H1 (cell line): ENCODE measurements at places on chromosomes 11 and 22.
A peak's percentile ranks its signal among the peaks of the same experiment; 100 is the strongest.

- no peak for DNase-seq
Measured at GRCh38 chr11:41578421-41579051, 119.1 kb upstream of the LRRC4C start.

GRCh38 chr11:3834664-3835461 lies 5.9 kb downstream of the RHOG start:
- DNase-seq, result no peak

DNA sequence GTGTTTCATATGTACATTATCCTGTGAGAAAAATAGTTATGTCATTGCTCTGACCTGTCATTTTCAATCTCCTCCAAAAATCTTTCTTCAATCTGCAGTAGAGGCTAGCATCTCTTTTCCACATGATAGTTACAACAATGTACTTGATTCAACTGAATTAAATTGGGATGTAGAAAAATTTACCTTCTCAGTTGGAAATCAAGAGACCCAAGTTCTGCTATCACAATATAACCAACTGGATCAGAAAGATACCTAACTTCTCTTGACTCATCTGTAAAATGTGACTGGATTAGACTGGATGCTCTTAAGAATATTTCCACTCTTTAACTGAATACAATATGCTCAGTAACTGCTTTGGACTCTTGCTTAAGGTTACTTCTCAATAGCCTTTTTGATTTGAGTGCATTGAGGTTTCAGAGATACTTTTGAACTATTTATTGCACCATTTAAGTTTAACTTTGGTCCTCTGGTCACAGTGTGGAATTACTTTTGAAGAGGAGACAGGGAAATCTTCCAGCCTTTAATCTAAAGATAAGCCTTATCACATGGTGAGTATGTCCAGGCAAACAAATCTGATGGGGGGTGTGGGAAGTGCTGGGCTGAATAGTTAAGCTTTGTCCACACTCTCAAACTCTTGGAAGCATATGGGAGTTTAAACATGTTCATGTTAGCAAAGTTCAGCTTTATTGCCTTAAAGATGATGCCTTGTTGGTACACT lies 82.3 kb downstream of the YAP1 start:
- DNase-seq, result no peak

- DNase-seq, result no peak
Measured at GRCh38 chr11:61903845-61904244, 12.5 kb upstream of the FADS3 start.

DNA sequence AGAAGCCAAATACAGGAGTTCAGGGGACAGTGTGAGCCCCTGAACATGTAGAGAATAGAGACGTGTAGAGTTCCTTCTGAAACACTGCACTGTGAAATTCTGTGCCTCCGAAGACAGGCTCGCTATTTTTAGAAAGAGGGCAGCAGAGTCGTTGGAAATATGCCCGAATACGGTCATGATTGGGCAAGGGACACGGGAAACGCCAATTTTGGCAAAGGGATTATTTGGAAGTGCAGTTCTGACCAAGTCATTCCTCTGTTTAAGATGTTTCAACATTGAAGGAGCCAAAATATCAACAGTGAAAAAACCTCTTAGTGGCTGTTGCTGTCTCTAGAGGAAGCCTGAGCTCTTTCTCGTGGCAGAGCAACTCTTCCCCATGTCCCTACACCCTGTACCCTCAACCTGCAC lies 9.5 kb upstream of the CBX6 start:
- DNase-seq, result no peak

- DNase-seq, result no peak
Measured at GRCh38 chr11:67120881-67121710, 2.0 kb downstream of the KDM2A start.

GRCh38 chr11:12271241-12271640 lies 106.1 kb upstream of the PARVA start:
- no peak for DNase-seq

- no peak for DNase-seq
Measured at GRCh38 chr11:91066456-91067047, 843.7 kb upstream of the CHORDC1 start.

DNA sequence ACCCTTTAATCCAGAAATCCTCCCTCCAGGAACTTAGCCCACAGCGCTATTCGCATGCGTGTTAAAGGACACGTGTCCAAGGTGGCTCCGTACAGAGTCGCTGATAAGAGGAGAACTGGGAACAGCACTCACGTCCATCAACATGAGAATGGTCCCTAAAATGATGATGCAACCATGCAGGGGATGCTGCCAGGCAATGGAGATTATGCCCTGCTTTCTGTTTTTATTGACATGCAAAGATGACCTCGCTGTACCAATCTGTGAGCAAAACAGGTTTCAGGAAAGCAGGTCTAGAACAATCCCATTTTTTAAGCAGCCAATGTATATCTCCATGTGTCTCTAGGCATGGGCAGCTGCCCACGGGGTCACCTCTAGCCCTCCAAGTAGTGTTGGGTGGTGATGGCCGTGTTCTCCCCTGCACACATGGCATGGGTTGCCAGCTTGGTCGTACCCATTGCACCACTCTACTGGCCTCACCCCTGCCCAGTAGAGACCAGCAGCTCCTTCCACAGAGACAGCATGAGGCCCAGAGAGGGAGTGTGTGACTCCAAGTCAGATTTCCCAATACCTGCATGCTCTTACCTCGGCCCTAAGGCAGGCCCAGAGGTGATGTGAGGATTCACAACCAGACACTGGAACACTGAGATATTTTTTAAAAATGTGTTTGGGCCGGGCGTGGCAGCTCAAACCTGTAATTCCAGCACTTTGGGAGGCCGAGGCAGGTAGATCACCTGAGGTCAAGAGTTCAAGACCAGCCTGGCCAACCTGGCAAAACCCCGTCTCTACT lies 68.3 kb upstream of the LINC01488 start:
- DNase-seq, result no peak

GRCh38 chr11:66957971-66958231 lies 282 bp downstream of the PC start:
- DNase-seq, result no peak

- DNase-seq, result no peak
Measured at GRCh38 chr11:113942256-113942655, 32.7 kb upstream of the HTR3A start.

DNA sequence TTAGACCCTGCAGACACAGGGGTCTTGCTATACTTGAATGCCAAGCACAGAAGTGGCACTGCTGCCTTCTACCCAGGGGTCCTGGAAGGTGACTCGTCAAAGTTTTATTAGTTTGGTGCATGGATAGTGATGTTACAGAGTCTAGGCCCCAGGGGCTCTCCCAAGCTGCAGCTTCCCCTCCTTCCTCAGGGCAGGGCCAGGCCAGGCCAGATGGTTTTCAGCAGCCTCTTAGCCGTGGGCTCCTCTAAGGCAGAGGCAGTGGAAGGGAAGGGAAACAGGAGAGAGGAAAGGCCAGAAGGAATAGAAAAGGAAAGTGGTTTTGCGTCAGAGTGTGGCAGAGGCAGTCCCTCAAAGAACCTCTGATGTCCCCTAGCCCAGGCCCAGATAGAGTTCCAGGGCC lies 21.9 kb downstream of the ANKK1 start:
- DNase-seq, result no peak

- DNase-seq, result no peak
Measured at GRCh38 chr11:113533425-113533698, 58.2 kb upstream of the DRD2 start.

GRCh38 chr11:69209421-69210309 lies 53.9 kb downstream of the SMIM38 start:
- DNase-seq, result no peak

DNA sequence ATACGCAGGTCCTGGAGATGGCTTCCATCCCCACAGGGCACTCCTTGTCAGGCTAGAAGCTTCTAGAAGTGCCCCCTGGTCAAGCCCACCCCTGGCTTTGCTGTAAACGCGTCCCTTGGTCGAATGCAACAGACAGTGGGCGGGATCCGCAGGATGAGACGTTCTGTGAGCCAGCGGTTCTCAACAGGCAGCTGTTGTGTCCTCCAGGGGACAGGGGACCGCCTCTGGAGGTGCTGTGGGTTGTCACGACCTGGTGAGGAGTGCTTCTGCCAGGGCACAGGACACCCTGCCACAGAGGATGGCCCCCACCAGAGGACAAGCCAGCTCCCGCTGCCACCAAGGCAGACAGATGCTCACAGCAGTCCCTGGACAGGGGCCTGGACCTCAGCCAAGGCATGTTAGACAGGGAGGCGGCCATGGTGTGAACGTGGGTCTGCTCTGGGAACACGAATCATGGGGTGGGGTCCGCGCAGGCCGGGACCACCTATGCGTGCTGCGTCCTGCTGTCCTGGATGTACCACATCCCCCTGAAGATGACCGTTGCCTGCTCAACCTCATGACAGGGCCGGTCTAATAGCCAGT lies 11.7 kb downstream of the CRELD2 start:
- DNase-seq, result no peak

DNA sequence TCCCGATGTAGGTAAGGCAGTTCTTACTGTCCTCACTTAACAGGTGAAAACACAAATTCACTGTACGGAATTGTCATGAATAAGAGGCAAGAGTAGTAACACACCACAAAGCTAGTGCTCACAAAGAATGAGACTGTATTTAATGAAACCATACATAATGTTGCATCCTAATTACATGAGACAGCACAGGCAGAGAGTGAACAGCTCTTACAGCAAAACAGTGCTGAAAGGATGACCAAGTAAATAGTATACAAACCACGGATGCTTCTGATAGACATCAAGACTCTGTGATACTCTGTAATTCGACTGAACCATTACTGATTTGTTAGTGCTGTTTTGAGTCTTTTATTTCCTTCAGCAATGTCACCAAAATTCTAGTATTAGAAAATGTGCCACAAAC lies 282.3 kb downstream of the TTC28 start:
- DNase-seq, result no peak

DNA sequence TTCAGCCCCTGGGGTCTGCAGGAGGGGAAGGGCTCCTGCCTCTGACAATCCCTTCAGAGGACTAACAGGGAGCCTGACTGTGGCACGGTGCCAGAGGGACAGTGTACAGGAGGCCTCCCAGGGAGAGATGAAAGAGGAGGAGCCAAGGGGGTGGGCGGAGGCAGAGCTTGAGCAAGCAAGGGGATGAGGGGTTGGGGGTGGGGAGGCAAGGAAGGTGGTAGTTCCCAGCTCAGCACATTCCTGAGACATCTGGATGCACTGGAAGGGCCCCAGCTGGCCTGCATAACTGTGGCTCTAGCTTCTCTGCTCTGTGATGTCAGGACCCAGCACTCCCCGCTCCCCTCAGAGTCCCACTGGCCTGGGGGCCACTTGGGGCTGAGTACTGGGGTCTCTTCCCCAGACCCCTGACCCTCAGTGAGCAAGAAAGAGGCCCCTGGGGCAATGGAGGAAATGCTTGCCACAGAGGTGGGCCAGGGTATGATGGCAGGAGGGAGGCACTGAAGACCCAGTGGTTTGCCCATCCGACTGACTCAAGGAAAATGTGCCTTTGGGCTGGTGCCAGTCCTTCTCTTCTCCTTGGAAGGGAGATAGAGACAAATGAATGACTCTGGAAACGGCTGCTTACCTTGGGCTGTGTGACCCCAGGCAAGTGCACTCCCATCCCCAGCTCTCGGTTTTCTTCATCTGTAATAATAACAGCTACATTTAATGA lies 13.3 kb downstream of the CREB3L1 start:
- DNase-seq, result peak; percentile 77

GRCh38 chr11:76975513-76975912 lies 58.7 kb upstream of the B3GNT6 start:
- no peak for DNase-seq

DNA sequence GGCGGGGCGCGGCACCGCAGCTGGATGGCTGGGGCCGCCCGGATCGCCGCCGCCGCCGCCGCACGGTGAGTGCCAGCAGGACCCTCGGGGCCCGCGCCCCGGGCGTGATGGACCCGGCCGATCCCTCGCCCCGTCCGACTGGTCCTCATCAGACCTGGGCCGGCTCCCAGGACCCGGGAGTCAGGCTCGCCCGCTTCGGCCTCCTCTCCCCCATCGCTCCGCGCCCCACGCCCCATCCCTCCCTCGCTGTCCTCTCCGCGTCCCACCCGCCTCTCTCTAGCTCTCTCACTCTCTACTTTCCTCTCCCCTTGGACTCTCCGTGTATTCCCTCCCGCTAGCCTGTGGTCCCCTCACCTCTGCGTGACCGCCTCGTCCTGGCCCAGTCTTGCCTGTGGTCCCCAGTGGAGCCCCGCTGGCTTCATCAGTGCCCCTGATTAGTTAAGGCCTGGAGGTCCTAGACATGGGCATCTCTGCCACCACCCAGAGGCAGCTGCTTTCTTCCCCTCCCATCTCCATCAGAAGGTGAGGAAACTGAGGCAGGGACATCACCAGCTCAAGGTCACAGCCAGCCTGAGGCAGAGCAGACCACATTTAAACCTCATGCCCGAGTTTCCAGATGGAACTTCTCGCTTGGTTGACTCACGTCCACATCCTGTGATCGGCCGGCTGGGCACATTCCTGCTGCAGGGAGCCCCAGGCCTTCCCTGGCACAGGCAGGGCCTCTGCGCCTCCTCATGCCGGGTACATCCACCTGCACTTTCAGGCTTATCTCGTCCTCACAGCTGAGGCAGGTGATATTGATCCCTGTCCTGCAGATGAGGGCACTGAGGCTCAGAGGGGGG lies 429 bp downstream of the SLC39A13 start:
- no peak for DNase-seq

DNA sequence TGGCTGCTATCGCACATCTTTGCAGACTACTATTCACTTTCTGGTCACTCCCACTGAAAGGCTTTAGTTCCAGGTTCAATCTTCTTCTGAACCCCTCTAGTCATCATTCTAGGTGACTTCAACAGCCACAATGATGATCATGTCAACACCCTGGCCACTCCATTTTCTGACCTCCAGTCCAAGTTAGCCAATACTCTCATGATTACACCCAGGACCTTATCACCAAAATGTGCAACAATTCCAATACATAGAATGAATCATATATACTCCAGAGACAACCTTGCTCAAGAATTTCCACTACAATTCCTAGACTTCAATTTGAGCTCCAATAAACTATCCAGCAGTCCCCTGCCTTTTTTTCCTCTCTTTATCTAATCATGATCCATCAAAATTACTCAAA lies 70.7 kb downstream of the PAK1 start:
- DNase-seq, result no peak

GRCh38 chr22:41429232-41429950 lies 17.2 kb downstream of the TOB2 start:
- DNase-seq, result no peak

- no peak for DNase-seq
Measured at GRCh38 chr11:132844956-132845696, 687.2 kb downstream of the OPCML start.

- no peak for DNase-seq
Measured at GRCh38 chr11:41283191-41283930, 176.1 kb downstream of the LRRC4C start.

DNA sequence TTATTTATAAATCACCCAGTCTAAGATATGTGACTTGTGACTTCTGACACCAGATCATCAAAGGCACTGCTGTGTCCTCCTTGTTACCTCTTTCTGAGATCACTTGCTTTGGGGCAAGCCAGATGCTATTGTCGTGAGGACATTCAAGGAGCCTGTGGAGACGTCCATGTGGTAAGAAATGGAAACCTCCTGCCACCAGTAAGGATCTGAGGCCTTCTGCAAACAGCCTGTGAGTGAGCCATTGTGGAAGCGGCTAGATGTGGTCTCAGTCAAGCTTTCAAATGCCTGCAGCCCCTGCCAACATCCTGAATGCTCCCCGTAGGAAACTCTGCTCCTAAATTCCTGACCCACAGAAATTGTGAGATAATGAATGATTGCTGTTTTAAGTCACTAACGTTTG lies 11.7 kb upstream of the RDX start:
- DNase-seq, result no peak
